H1 (cell line): ENCODE measurements at places on chromosomes 4 and X.

- no peak for DNase-seq
Observed at GRCh38 chr4:56164907-56165306, 216.2 kb downstream of the CEP135 start.

DNA sequence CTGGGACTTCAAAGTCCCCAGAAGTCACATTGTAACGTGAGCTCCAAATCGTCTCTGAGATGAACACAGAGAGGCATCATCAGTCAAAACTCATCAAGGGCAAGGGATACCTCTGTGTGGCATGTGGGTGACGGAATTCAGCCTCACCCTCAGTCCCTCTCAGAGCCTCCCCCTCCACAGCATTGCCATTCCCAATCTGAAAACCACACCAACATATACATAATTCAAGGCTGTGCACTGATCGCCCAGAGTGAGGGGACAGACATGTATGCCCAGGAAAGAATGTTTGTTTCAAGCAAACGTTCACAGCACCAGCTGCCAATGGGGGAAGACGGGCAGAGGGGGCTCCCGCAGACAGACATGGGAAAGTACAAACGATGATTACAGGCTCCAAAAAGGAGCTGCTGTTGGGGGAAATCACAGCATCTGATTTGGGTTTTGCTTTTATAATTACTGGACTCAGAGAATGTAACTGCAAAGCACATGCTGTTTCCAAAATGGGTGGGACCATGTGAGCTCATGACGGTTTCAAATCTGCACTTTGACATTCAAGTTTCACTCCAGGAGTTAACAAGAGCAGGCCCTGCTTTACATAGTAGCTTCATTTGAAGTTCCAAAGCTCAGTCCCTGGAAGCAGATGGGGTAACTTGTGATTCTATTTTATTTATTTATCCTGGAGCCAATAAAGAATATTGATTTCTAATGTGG is 88.3 kb downstream of the CLCN4 start:
- DNase-seq = no peak

DNA sequence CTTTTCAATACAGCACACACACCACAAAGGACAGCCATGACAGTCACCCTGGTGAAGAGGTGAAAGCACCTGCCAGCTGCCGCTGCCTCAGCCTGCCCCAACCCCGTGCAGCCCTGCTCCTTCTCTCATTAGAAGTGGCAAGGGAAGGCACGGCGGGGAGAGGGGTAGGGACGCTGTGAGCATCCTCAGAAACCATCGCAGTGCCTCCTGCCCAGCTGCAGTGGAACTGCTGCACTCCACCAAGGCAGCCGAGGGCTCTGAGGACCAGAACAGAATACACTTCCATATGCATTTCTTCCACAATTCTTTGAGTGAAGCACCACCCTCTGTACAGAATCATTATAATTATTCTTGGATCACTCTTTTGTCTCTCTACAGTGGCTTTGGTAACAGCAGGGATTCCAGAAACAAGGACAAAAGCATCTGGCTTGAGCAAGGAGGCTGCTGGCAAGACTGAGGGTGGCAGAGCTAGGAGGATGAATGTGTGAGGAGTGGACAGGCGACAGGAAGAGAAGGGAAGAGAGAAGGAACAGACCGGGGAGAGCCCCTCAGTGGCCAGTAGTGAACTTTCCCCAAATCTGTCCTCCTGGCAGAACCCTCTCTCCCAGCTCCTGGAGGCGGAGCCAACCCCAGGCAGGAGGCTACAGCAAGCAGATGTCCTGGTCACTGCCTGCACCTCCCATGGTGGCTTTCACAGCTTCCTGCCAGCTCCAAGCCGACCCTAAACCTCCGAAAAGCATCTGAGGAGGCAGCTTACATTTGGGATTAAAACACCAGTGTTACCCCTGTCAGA is 73.2 kb downstream of the MTNR1A start:
- DNase-seq = no peak

DNA sequence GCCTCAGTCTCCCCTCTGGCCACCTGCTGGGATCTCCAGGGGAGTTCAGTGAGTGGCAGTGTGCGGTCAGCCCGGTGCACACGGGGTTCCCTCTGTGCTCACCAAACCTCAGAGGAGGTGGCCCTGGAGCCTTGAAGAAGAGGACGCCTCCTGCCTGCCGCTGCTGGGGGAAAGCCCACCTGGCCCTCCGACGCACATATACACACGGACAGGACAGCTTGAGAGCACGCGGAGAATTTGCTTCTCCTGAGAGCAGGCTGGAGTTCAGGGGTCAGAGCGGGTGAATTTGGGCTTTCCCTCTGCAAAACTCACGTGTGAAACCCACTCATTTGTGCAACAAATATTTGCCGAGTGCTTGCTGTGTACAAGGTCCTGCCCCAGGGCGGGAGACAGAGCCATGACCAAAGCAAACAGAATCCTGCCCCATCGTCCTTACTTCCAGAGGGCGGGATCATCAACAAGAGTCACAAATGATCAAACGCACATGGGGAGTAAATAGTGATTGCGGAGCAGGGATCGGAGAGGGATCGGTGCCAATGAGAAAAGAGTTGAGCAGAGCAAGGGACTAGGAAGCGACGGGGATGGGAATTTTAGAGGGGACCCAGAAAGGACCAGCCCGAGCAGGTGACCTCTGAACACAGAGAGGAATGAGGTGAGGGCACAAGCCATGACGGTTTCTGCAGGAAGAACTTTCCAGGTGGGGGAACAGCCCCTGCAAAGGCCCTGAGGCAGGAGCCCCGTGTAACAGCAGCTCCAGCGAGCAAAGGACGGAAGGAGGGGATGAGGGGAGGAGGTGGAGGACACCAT is 17.6 kb downstream of the BLOC1S4 start:
- no peak for DNase-seq

DNA sequence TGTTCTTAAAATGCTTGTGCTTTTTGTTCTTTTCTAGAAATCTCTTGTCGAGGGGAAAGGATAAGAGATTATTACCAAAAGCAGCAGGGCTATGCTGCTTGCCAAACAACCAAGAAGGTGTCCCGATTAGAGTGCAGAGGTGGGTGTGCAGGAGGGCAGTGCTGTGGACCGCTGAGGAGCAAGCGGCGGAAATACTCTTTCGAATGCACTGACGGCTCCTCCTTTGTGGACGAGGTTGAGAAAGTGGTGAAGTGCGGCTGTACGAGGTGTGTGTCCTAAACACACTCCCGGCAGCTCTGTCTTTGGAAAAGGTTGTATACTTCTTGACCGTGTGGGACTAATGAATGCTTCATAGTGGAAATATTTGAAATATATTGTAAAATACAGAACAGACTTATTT is 81.5 kb upstream of the PACRGL start:
- no peak for DNase-seq

DNA sequence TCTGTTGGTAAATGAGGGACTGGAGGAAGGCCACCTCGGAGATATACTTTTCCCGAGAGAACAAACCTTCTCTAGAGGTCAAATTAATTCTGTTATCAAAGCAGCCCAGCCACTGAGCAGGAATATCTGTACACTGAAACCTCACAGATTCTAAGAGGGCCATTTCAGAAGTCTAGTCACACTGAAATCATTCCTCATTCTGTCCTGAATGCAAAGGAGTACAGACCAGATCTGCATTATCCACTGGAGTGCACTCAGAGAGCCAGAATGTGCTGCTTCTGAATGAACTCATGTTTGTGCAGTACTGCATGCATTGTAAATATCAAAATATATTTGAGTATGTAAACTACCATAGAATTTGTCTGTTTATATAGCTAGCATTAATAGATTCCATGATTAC is 278.3 kb upstream of the FSTL5 start:
- DNase-seq = no peak

DNA sequence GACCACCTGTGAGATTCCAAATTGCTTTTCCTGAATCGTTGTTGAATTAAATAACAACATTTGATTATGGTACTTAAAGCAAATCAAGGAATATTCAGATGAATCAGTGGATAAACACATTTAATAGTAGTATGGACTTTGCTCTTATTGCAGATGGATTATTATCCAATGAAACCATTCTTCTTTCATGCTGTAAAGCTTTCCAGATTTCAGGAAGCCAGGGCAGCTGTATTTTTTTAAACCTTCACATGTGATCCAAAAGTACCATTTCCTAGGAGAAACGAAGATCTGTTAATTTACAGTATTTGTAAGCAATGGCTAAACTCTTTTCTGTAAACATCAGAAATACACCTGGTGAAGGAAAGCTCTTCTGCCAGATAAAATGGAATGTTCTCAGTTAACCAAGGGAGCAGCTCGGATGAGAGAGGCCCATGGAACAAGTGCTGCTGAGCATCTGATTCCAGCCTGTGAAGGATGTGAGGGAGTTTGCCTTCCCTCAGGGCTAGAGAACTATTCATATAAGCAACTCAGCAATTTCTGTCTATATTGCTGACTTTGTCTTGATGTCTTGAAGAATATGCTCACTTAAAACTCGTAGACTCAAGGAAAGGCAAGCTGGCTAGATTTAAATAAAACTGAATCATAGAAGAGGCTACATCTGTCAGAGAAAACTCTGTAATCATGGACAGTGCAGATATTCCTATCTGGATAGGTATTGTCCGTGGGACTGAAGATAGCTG is 94.4 kb upstream of the LIMCH1 start:
- no peak for DNase-seq

DNA sequence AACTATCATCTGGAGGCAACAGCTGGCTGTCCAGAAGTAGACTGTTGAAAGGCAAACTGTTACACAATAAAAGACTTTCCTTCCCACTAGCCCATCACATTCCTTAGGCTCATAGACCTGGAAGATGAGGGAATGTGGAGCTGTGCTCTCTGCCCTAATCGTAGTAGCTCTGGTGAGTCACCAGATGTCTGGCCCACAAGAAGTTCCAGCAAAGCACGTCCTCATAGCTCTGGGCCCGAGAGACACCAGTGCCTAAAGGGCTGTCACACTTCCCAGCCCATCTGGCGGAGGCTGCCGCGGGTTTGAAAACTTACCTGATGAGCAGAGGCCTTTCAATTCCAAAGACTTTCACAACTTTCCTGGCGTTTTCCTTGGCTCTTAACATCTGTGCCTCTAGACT is 81.7 kb upstream of the STOX2 start:
- DNase-seq = no peak

- no peak for DNase-seq
Observed at GRCh38 chr4:124708517-124709300, 3.8 kb downstream of the ANKRD50 start.

DNA sequence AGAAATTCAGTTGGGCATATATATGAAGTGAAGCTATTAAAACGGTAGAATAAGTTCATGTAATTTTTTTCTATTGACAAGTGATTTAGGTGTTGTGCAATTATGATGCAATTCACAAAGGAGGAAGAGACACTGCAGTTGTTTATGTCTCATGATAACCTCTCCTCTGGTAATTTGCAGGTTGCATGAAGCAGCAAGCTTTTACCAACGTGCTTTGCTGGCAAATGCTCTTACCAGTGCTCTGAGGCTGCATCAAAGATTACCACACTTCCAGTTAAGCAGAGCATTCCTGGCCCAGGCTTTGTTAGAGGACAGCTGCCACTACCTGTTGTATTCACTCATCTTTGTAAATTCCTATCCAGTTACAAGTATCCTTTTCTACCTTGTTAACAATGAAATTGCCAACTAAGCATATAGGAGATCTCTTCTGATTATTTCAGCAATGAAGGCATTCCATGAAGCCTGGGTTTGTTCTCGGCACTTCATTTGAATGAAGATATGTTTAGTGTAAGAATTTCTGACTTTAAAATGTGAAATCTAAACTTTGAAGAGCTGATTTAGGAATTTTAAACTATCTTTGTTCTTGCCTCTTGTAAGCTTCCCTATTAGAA is 3.9 kb downstream of the TMEM33 start:
- DNase-seq = no peak

DNA sequence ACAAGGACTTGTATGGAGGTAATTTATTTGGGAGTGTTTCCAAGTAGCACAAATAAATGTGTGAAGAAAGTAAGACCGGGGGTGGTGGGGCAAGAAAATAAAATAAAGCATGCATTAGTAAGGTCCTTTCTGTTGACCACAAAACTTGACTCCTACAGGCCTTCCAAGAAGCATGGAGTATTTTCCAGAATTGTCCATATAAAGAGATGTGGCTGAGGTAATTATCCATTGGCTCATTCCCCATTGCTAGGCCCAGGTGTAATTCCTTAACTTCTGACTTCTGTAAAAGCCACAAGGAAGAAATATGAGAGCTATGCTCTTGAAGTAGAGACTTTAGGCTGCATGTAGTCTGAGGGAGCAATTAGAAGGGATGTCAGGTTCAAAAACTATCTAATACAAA is 430.5 kb upstream of the PABPC4L start:
- DNase-seq = no peak

- DNase-seq = no peak
Observed at GRCh38 chr4:72566464-72566972, 2.5 kb downstream of the ADAMTS3 start.

GRCh38 chrX:65522739-65523372 is 11.7 kb downstream of the LAS1L start:
- DNase-seq = no peak

- no peak for DNase-seq
Observed at GRCh38 chr4:164614999-164615398, 138.9 kb upstream of the SMIM31 start.

- no peak for DNase-seq
Observed at GRCh38 chrX:23012162-23012561, 12.4 kb downstream of the DDX53 start.

DNA sequence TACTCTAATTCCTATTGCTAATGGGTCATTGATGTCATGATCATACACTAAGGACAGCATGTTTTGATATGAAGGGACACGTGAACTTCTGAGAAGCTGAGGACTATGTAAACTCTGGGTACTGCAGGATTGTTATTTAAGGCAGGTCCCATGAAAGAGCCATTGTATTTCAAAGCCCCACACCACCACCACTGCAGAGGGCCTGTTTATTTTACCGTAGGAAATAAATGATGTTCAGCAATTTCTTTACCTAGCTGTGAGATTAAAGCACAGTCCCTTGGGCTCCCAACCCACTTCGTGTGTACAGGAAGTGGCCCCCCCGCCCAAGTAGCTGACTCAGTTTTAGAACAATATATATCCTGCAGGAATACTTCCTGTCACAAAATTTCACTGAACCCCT is 89.8 kb upstream of the ACSL4 start:
- DNase-seq = no peak

DNA sequence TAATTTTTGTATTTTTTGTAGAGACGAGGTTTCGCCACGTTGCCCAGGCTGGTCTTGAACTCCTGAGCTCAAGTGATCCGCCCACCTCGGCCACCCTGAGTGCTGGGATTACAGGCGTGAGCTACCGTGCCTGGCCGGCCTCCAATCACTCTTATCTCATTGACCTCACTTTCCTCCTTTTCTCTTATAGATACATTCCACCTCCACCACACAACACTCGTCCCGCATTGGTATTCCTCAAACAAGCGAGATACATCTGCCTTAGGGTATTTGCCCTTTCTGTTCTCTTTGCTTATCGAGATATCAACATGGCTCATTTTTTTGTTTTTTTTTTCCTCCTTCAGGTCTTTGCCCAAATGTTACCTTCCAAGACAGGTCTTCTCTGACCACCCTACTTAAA is 1.8 kb upstream of the PRPS1 start:
- no peak for DNase-seq
